ENCODE measurements at places on chromosomes 11 and 22.

DNA sequence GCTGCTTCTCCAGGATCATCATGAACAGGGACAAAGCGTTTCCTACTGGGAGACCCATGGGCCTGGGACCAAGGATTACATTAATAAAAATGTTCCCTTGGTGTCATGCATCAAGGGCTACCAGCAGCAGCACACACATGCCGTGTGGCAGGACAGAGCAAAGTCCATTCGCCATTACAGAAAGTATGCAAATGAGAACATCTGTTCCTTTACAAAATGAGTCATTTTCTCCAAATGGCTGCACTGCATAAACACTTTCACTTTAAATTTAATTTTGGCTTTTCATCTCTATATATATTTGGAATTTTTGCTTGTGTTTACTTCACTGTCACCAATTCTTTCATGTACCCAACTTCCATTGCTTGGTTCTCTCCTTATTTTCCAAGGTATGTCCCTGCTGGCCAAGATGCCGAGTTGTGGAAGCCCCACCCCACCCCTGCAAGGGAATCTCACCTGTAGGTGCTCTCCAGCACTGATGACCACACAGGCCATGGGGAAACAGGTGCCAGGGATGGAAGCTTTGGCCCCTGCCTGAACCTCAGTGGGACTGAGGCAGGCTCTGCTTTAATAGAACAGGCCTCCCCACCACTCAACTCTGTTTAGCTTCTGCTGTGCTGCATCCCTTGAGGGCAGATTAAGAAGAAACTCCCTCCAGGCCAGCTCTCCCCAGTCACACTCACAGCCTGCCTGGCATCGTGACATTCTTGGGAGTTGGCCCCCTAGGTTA is 15.6 kb upstream of the GNAZ start:
- DNase-seq = no peak

- DNase-seq = no peak
Measured at GRCh38 chr22:36860821-36861659, at the start of gene NCF4. TSS of gene NCF4 (plus strand) at chr22:36861006. CDS start at chr22:36861172, 166 bp downstream.

GRCh38 chr11:91866642-91867041 is 358.0 kb upstream of the FAT3 start:
- no peak for DNase-seq

- no peak for DNase-seq
Measured at GRCh38 chr11:93756748-93757147, 15.3 kb downstream of the C11orf54 start.

- DNase-seq = no peak
Measured at GRCh38 chr11:125587480-125587879, 5.2 kb upstream of the STT3A start.

GRCh38 chr22:32123657-32124056 is 35.4 kb downstream of the C22orf42 start:
- no peak for DNase-seq

- DNase-seq = no peak
Measured at GRCh38 chr22:48741540-48741939, 1086.1 kb downstream of the BRD1 start.

GRCh38 chr11:30447058-30447640 is 124.2 kb downstream of the ARL14EP start:
- DNase-seq = no peak

GRCh38 chr11:118247041-118247440 is 5.1 kb downstream of the MPZL3 start:
- DNase-seq = no peak

GRCh38 chr11:18969720-18970119 is 30.5 kb upstream of the MRGPRX1 start:
- no peak for DNase-seq

DNA sequence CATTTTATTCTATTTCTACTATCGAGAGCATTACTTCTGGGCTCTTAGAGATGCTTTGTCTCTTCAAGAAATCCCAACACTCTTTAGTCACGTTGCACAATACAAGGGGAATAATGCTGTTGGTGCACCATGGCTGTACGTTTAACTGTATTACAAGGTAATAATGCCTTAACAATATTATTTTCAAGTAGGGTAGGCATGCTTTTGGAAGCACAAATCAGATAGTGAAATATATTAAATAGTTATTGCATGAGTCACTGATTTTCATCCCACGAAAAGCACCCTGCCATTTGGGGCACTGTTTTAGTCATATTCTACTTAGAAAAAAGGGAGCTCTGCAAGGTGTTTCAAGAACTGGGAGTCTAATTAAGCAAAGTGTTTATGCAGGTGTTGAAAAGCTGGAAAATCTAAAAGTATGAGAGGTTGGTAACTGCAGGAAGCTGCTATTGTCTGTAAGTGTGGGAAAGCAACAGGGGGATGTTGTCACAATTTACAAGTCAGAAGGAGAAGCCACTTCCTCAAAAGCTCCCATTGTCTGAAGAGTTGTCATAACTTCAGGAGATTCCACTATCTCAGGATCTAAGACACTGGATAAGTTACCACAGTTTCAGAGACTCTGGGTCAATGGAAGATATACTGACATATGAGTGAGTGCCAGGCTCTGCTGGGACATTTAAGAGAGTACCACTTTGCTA is 218.2 kb downstream of the JRKL start:
- DNase-seq = no peak

GRCh38 chr11:72553706-72554105 is 119.4 kb upstream of the CLPB start:
- no peak for DNase-seq

- no peak for DNase-seq
Measured at GRCh38 chr22:47967831-47968230, 1205.4 kb downstream of the TBC1D22A start.

- no peak for DNase-seq
Measured at GRCh38 chr11:27532652-27533325, 26.2 kb upstream of the LIN7C start.
